Endothelial cell (in vitro differentiated cells): ENCODE measurements at places on chromosomes 7 and 10. TPM values are rescaled to one million over a fixed set of nuclear protein-coding genes. Genes with fewer than 3 reads are reported as not detected.
A peak's percentile ranks its signal among the peaks of the same experiment; 100 is the strongest.

- H3K4me1 ChIP-seq: peaks cover 2% of the 10 kb centered on the region
- H3K27me3 ChIP-seq: no peaks in the 10 kb centered on the region
- no peak for DNase-seq
- H3K36me3 ChIP-seq: no peaks in the 10 kb centered on the region
Measured at GRCh38 chr7:110803602-110804143, 287.3 kb upstream of the LRRN3 start.

DNA sequence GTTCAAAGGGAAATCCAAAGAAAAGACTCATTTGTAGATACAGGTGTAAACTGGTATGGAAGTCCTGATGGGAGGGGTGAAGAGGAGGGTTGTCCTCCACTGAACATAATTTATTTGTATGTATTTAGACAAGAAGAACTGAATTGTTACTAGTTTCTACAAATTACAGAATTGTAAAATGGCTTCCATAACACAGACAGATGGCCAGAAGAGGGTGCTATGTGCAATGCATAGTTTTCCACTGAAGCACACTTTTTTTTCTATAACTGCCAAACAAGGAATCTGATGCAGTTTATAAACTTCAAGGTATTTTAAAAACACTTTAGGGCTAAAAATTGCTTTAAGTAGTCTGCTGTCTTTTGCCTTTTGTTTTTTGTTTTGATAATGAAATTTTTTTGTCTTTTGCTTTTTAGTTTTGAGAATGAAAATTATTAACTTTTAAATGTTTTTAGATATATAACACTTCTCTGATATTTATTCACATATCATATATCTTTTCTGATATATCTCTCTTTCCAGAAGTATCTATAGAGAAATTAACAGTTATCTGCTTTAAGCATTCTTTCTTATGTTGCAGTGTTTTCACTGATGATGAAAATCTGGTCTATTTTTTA, 58.5 kb downstream of the PHYHIPL start:
- peaks cover 3% of the 10 kb centered on the region for H3K36me3 ChIP-seq
- no peaks in the 10 kb centered on the region for H3K4me1 ChIP-seq
- DNase-seq: peak; percentile 46
- no peak overlapping the region for H3K27ac ChIP-seq
- no peaks in the 10 kb centered on the region for H3K27me3 ChIP-seq

DNA sequence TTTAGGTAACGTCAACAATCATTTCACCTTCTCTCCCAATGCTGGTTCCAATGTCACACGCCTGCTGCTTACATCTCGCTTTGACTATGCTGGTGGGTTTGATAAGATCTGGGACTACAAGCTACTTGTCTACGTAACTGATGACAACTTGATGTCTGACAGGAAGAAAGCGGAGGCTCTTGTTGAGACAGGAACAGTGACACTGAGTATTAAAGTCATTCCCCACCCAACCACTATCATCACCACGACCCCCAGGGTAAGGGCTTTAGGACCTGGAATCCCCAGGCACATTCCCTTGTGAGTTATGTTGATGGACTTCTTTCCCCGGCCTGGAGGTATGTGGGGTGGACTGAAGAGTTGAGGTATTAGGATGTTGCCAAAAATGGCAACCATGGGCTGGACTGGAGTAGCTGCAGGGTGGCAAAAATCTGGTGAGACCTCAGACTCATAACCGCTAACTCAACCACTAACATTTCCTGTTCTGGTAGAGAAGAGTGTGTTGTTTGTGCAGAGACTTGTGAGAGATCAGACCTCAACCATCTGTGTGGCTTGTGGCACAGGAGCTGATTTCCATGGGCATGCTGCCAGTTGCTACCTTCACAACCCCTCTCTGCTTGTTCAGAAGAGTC, 59.2 kb downstream of the CDHR3 start:
- DNase-seq: no peak
- H3K27ac ChIP-seq: no peak overlapping the region
- no peaks in the 10 kb centered on the region for H3K36me3 ChIP-seq
- peaks cover 1% of the 10 kb centered on the region for H3K27me3 ChIP-seq

DNA sequence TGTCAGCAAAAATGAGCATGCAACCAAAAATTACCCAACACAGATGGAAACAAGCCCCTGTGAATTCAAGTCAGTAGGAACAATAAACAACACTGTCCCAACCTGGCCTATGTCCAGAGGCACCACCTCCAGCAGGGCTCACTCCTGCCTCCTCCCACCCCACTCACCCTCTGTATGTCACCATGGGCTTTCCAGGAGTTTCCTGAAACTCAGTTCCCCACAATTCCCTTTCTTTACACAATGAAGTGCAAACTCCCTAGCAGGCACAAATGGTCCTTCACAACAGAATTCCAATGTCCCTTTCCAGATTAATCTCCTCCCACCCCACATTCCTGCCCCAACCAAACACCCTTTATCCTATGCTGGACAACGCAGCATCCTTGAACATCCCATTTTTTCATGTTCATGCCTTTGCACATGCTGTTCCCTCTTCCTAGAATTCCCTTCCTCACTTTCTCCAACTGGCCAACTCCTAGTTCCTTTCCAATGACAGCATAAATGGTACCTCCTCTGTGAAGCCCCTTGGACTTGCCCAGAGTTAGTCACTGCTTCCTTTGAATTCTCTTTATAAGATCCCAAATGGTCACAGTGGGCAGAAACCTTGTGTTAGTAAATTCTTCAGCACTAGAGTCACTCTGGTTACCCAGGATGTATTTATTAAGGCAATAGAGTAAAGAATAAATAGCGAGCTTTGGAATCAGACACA, 157.5 kb downstream of the SLIT1 start:
- no peaks in the 10 kb centered on the region for H3K4me1 ChIP-seq
- H3K36me3 ChIP-seq: no peaks in the 10 kb centered on the region
- H3K4me3 ChIP-seq: no peak overlapping the region
- no peak overlapping the region for H3K27ac ChIP-seq
- peaks cover 6% of the 10 kb centered on the region for H3K27me3 ChIP-seq
- DNase-seq: no peak

DNA sequence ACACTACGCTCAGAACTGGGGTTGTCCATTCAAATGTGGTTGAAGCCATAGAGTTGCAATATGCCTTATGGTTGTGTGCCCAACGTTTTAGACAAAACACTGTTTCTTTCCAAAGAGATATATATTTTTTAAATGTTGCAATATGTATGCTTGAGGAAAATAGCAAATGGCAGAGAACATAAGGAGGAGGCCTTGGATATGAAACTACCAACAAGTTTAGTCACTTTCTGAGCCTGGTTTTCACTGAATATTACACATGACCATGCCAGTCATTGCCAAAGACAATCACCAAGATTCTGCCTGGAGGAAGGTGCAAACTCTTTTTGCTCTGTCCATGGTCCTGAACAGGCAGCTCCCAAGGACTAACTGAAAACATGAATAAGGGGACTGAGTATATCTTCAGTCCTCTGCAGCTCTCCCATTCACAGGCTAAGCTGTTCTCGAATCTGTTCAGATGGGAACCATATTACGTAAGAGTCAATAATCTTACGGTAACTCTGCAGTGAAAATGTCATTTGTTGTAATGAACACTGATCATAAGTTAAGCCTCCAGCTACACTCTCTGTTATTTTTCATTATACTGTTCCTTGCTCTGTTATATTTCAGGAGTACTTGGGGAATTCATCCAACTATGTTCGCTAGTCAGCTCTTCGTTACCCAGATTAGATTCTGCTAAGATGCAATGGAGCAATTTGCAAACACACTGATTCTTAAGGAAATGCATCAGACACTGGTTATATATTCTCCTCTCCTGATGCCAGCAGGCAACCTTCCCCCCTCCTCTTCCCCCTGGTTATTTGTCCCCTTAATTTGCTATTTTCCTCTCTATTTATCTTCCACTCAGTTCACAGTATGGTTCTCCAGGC, 90.7 kb upstream of the C1QL3 start:
- no peaks in the 10 kb centered on the region for H3K36me3 ChIP-seq
- H3K27me3 ChIP-seq: peaks cover 9% of the 10 kb centered on the region
- H3K4me1 ChIP-seq: no peaks in the 10 kb centered on the region
- H3K27ac ChIP-seq: no peak overlapping the region
- DNase-seq: peak; percentile 60
- H3K4me3 ChIP-seq: no peak overlapping the region

ADRA2A gene
- total RNA-seq: 1.5 TPM

STEAP1B gene
- 5.6 TPM for total RNA-seq

GRCh38 chr7:134167250-134167649, 40.1 kb downstream of the LRGUK start:
- H3K36me3 ChIP-seq: peaks cover 3% of the 10 kb centered on the region
- no peak overlapping the region for H3K27ac ChIP-seq
- H3K27me3 ChIP-seq: peaks cover 2% of the 10 kb centered on the region
- DNase-seq: no peak
- no peaks in the 10 kb centered on the region for H3K4me1 ChIP-seq
- no peak overlapping the region for H3K4me3 ChIP-seq

KLHDC10 gene
- 28.8 TPM for total RNA-seq

CFAP69 gene
- 1.8 TPM for total RNA-seq

DNA sequence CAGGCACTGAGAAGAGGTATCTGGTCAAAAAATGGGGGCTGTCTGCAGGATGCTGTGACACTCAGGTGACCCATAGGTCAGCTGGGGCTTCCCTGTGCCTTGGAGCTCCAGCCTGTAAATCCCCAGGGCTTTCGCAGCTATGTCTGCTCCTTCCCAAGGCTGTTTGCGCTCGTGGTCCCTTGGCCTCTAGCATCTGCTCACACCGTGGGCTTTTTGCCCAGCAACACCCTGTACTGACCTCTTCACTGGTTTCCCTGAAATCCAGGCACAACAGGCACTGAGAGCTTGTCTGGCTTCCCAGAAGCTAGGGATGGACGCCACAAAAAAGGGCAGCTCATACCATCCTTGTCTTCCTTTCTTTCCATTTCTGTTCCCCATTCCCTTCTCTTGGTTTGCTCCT, 280.3 kb upstream of the HABP2 start:
- peaks cover 22% of the 10 kb centered on the region for H3K4me1 ChIP-seq

NEUROD6 gene
- total RNA-seq: not detected

HMX2 gene
- not detected for total RNA-seq

- H3K27ac ChIP-seq: no peak overlapping the region
- no peaks in the 10 kb centered on the region for H3K36me3 ChIP-seq
- no peaks in the 10 kb centered on the region for H3K27me3 ChIP-seq
- DNase-seq: no peak
- H3K4me1 ChIP-seq: no peaks in the 10 kb centered on the region
Measured at GRCh38 chr7:52726493-52726892, 308.9 kb upstream of the POM121L12 start.

DNA sequence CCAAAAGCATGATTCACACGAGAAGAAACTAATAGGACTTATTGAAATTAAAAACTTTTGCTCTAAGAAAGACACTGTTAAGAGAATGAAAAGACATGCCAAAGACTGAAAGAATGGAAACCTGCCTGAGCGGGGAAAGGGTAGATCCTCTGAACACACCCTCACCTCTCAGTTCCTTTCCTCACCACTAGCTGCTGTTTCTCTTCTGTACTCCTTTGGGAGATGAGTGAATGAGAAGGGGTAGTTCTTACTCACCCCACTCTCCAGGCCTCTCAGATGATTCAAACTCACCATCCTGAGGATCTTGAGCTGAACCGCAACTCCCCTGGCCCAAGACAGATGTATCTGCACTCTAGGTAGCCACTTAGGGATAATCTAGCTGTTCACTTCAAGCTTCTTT, 41.9 kb downstream of the IQUB start:
- no peaks in the 10 kb centered on the region for H3K4me1 ChIP-seq
- no peaks in the 10 kb centered on the region for H3K27me3 ChIP-seq
- DNase-seq: no peak
- H3K4me3 ChIP-seq: no peak overlapping the region

DNA sequence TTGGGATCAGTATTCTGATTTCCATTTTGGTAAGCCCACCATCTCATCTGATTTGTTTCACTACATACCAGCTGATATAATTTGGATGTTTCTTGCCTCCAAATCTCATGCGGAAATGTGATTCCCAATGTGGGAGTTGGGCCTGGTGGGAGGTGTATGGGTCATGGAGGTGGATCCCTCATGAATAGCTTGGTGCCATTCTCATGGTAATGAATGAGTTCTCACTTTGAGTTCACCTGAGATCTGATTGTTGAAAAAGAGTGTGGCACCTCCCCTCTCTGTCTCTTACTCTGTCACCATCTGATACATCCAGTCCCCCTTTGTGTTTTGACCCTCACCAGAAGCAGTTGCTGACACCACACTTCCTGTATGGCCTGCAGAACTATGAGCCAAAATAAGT, 347.3 kb downstream of the ARL4A start:
- H3K27me3 ChIP-seq: peaks cover 4% of the 10 kb centered on the region
- DNase-seq: no peak
- no peaks in the 10 kb centered on the region for H3K36me3 ChIP-seq

DNA sequence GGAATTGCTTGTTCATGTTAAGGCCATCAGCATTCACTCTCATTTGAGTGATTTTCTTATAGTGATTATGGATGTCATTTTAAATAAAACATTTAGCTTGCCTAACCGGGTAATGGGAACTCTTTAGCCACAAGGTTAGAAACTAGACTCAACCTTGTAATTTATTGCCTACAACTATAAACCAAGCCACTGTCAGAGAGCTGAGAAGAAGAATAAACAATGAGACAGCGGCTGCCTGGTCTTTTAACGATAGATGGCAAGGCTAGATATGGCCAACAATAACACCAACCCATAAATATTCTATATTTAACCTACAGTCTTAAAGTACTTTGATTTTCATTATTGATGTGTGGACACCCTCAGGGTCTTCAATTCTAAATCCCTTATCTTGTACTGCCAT, 27.8 kb upstream of the INHBA start:
- H3K27ac ChIP-seq: no peak overlapping the region
- H3K27me3 ChIP-seq: no peaks in the 10 kb centered on the region
- DNase-seq: no peak
- H3K36me3 ChIP-seq: no peaks in the 10 kb centered on the region

ADAP1 gene
- total RNA-seq: 1.7 TPM

DNA sequence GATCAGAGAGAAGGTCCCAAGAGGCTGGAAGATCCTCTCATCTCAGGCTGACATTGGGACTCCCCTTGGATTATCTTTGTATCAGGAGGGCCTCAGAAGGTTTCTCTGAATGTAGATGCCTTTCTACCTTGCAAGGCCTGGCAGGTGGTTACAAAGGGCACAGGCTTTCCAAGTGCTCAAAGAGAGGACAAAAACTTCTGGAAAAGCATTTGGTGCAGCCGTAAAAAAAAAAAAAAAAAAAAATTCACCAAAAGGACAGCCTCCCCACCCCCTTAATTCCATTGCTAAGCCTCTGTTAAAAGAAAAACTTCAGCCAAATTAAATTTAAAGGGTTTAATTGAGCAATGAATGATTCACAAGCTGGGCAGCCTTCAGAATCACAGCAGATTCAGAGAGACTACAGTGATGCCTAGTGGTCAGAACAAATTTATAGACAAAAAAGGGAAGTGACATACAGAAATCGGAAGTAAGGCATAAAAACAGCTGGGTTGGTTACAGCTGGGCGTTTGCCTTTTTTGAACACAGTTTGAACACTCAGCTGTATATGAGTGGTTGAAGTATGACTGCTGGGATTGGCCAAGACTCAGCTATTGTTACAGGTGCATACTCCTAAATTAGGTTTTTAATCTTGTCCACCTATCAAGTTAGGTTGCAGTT, 42.5 kb upstream of the LRGUK start:
- H3K27me3 ChIP-seq: peaks cover 3% of the 10 kb centered on the region
- peaks cover 18% of the 10 kb centered on the region for H3K36me3 ChIP-seq
- no peak for DNase-seq
- no peak overlapping the region for H3K4me3 ChIP-seq
- no peak overlapping the region for H3K27ac ChIP-seq
